ENCODE measurements at places on chromosomes 4 and X.

DNA sequence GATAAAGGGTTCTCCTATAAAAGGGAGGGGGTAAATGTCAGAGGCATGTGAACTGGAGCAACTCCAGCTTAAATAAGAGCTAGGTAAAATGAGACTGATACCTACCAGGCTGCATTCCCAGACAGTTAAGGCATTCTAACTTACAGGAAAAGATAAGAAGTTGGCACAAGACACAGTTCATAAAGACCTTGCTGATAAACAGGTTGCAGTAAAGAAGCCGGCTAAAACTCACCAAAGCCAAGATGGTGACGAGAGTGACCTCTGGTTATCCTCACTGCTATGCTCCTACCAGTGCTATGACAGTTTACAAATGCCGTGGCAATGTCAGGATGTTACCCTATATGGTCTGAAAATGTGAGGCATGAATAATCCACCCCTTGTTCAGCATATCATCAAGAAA lies 13.1 kb upstream of the SULT1B1 start:
- no peak for DNase-seq

DNA sequence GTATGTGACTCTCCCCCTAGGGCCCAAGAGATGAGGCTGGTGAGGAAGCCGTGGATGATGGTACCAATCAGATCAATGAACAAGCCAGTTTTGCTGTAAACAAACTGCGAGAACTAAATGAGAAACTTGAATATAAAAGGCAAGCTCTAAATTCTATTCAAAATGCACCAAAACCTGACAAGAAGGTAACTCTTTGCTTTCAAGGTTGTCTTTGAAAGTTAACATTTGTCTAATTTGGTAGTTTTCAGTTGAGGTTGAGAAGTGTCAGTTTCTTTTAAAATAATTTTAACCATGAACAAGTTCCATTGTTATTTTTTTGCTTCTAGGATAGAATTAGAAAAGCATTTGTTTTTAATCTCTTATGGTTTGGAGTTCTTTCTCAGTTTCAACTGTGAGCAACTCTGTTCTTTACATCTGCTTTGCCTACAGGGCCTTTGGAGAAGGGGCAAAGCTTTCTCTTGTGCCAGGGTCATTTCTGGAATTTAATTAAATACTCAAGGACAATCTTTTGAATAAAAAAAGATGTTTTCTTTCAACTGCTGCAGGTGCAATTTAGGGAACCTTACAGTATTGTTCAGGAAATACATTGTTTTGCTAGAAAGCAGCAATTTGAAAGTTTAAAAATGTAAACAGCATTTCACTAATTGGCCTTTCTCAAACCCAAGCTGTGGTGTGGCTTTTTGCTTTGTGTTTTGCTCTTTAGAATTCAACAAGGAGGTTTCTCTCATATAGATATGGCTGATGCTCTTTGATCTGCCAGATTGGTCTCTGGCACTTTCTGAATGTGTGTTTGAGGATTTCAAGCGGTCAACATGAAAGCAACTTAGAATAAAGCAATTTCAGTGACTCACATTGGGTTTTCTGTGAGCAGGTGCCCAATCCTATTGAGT lies 62.9 kb downstream of the LRP2BP start:
- DNase-seq = no peak

DNA sequence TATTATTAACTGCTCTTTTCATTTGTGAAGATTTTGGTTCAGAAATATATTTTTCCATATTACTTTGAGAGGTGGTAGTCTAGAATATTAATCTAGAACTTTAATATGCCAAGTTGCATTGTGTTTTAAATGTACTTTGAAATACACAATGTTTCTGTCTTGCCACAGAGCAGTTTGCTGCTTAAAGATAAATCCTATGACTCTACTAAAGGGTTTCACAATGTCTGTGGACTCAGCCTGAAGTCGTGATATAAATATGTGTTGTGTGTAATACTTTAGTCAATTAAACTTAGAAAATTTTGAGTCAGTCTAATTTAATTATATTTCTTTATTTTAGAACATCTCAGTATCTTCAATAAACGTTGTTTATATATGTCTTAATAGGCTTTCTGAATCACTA lies 1771.7 kb upstream of the PCDH7 start:
- DNase-seq = no peak

DNA sequence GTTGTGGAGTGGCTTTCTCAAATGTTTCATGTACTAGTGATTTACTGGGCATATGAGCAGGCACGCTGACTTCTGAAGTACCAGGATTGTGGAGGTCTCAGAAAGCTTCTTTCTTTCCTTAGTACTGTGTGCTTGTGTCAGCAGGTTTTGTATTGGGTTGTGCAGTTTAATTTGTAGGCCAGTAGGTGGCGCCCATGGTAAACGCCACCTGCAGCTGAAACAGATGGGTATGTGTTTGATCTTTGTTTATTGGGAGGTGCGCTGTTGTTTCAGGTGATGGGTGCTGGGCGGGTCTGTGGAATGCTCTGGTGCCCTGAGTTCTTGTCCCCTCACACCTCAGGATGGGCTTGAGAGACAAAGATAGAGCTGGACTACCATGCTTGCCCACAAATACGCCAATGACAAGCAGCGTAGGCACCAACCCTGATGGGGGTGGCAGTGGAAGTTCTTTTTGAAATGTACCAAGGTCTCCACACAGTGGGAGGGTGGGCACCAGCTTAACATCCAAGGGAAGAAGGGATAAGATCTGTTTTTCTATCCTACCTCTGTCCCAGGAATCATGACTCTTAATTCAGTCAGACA lies 141.5 kb downstream of the RPS6KA6 start:
- no peak for DNase-seq

DNA sequence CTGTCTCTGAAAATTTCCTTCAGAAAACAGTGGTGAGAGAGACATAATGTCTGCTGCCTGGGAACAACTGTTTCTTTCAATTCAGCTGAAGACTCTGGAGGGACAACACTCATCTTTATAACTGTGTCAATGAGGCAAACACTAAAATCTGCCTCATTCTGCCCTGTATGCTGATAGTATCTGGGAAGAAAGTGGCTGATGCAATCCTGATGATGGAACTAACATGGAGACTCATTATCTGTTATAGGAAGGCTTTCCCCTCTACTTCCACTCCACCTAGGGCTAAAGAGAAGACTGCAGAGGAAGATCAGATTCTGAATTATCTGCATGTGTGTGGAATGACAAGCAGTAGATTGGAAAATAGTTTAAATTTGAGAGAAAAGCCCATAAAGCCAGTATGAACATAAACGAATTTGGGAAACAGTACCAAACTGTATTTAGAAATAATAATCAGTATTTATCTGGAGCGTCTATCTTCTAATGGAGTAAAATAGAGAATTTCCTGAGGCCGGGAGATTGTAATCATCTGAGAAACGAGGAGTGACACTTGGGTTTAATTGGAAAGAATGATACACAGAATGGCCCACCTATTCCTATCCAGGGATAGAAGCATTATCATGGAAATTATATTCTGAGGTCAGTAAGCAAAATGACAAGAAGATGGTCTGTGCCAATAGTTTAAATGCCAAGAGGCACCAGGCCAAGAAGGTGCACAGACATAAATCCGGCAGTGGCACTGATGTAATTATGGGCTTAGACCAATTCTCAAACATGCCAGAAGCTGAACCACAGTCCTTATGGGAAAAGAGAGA lies 85.4 kb downstream of the SHISA3 start:
- DNase-seq = no peak

DNA sequence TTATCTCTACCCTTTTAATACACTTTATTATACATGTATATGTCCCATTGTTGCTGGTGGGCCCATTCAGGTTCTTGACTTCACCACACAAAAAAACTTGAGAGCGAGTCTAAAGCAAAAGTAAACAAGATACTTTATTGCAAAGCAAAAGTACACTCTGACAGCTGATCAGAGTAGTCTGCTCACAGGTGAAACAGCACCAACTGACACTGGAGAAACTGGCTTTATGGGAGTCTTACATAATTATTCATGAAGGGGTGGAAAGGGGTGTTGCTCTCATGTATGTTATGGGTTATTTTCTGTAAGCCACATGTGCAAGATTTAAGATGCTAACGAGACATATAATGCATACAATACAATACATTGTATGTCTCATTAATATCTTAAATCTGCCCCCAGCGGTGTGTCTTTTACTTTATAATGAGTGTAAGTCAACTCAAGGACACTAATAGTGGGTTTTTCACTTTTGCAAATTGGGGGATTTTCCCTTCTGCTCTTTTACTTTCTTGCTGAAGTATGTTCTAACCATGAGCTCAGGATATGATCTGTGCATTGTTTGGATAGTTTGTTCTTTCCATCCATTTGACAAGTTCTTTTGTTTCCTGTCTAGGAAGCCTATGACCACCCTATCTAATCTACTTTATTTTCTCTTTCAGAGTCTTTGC lies 256.1 kb upstream of the ITM2A start:
- DNase-seq = no peak

DNA sequence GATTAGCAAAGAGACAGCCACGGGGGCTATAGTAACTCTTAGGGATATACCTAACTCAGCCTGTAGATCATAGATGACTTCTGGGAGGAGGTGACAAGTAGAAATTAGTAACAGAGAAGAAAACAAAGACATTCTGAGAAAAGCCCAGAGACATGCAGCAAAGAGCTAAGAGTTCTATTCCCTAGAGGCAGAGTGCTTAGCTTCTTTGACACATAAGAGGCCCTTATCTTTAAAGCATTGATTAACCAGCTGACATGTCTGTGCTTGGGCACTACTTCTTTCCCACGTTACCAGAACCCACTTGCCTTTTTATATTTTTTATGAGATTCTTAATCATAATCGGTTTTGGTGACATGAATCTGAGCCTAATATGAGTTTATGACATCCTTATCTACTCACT lies 179.5 kb downstream of the GABRB1 start:
- no peak for DNase-seq

GRCh38 chrX:44585866-44586265 lies 43.2 kb upstream of the FUNDC1 start:
- DNase-seq = no peak

- no peak for DNase-seq
Measured at GRCh38 chr4:13452927-13453579, 31.1 kb downstream of the RAB28 start.

- no peak for DNase-seq
Measured at GRCh38 chr4:105352826-105353225, 121.0 kb downstream of the PPA2 start.

DNA sequence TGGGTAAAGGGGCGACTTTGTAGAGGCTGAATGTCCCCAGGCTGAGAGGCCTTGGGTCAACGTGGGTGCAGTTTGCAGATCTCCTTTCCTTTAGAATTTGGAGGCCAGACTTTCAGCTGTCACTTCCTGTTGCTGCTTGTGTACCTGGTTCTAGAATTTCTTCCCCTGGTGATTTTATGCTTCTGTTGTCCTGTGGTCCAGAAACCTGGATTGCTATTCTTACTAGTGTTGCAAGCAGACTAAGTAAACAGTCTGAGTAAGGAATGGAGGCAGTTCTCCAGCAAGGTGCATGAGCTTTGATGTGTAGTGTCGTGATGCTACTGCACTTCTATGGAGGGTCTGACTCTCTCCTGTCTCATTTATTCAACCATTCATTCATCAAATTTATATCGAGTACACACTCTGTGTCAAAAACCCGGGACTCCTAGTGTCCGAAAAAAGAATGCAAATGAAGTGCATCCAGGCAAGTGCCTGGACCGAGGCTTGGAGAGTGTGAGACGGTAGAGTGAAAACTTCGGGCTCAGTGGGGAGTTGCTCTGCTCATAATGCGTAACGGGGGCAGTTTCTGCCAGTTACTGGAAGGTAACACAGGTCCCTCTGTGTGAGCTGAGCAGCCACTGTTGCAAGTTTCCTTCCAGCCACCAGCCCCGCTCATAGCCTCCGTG lies 83.3 kb downstream of the SORCS2 start:
- no peak for DNase-seq

- DNase-seq = no peak
Measured at GRCh38 chrX:44992775-44993174, 119.8 kb downstream of the KDM6A start.

GRCh38 chrX:154063234-154063633 lies 34.3 kb downstream of the MECP2 start:
- peak; percentile 7 for DNase-seq

GRCh38 chr4:140229881-140230280 lies 75.9 kb upstream of the MAML3 start:
- no peak for DNase-seq

DNA sequence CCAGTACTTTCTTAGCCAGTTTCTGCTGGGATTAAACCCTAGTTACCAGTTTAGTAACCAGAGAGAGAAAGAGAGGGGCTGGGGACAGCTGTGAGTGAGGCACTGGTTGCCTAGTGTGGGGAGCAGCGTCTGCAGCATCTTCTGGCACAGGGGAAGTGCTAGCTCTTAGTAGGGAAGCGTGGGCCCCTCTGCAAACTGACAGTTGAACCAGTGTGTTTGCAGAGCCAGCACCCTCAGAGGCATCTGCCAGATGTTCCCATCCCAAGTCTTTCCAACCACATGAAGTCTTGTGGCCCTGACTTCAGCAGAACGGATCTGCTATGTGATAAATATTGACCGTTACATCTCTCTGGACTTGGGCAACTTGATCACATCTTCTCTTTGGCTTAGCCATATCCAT lies 15.0 kb downstream of the RBMX2 start:
- DNase-seq = no peak

DNA sequence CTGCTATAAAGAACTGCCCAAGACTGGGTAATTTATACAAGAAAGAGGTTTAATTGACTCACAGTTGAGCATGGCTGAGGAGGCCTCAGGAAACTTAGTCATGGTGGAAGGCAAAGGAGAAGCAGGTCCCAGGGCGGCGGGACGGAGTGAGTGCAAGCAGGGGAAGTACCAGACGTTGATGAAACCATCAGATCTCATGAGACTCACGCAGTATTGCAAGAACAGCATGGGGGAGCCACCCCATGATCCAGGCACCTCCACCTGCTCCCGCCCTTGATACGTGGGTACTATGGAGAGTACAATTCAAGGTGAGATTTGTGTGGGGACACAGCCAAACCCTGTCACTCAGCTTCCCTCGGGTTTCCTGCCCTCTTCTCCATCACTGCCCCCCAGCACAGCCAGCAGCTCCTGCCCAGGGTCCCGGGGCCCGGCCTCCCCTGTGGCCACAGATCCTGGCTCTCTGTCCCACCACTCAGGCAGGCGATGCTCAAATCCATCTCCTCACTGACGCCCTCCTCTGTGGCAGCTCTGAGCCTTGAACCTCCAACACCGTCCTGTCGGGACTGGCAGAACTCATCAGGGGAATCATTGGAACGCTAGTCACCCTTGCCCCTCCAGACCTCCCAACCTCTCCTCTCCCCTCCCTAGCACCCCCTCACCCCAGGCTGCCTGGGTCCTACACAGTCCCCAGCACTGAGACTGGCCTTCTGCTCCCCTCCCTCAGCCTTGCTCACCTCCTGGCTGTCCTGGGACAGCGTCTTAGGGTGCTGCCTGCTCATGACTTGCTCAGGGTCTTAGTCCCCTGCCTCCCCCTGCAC lies 37.6 kb downstream of the FGFRL1 start:
- no peak for DNase-seq

DNA sequence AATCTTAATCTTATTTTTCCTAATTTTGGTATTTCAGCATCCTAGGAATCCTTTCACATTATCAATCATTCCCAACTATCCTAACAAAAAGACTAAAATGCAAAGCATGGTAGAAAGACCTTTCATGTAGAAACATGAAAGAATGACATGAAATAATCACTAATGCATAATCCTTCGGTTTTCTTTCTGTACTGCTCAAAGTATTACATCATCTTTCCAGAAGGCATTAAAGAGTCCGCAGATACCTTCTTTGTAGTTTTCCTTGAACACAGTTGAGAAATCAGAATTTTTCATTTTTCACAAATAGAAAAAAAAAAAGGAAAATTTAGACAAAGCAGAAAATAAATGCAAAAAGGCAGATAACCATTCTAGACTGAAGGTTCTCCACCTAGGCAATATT lies 11.5 kb downstream of the RCHY1 start:
- DNase-seq = no peak

- DNase-seq = no peak
Measured at GRCh38 chr4:121819216-121819965, 4.3 kb downstream of the CCNA2 start.
